ENCODE measurements at places on chromosomes 3 and 15.

- no peak for DNase-seq
These were observed 10.3 kb downstream of the BCL2A1 start for GRCh38 chr15:79960502-79961212.

- DNase-seq = no peak
These were observed 551.5 kb upstream of the AGTR1 start for GRCh38 chr3:148146241-148146640.

GRCh38 chr3:112390783-112391641, 58.1 kb downstream of the CD200 start:
- no peak for DNase-seq

- DNase-seq = no peak
These were observed 16.9 kb downstream of the ITIH3 start for GRCh38 chr3:52811452-52812011.

DNA sequence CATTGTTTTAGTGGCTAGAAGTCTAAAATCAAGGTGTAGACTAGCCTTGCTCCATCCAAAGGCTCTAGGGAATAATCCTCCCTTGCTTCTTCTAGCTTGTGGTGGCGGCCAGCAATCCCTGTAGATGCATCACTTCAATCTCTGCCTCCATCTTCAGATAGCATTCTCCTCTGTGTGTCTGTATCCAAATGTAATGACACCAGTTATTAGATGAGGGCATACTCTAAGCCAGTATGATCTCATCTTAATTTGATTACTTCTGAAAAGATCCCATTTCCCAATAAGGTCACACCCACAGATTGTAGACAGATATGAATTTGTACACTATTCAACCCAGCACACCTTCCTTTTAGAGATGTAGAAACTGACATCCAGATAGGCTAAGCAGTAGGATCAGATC, 334.5 kb upstream of the KCNMB2 start:
- no peak for DNase-seq

DNA sequence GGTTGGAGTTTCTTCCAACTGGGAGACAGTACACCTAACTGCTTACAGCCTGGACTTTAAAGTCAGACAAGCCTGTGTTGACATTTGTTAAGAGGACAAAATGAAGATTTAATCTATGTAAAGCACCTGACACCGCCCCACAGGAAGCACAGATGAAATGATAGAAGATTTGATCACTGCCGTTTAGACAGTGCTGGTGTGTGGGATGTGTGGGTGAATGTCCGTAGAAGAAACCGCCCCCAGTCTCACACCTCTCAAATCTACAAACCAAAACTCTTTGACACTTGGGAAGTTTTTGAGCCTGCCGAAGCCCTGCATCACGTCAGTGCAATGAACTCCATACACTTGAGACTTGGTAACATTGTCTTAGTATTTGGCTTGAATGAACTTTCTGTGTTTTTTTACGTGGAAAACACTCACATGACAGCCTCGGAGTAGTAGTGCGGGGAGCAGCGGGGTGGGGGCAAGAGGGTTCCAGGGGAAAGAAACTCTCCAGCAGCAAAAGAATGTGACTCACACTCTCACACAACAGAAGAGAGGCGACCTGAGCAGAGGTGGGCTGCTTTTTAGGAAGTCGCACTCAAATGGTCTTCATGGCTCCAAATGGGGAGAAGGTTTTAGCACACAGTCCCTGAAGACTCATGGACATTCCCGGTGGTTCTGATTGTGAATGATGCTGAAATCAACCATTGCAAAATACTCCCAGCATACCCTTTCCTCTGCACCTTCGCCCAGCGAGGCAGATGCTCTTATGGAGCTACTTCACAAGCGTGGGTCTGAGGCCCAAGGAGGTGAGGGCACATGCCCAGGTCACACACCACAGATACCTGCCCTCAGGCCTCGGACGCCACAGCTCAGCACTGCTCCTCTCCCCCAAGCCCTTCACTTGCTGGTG, 79.2 kb downstream of the SRGAP3 start:
- peak; percentile 6 for DNase-seq

GRCh38 chr15:23472033-23472432, 25.0 kb upstream of the GOLGA6L2 start:
- DNase-seq = no peak

DNA sequence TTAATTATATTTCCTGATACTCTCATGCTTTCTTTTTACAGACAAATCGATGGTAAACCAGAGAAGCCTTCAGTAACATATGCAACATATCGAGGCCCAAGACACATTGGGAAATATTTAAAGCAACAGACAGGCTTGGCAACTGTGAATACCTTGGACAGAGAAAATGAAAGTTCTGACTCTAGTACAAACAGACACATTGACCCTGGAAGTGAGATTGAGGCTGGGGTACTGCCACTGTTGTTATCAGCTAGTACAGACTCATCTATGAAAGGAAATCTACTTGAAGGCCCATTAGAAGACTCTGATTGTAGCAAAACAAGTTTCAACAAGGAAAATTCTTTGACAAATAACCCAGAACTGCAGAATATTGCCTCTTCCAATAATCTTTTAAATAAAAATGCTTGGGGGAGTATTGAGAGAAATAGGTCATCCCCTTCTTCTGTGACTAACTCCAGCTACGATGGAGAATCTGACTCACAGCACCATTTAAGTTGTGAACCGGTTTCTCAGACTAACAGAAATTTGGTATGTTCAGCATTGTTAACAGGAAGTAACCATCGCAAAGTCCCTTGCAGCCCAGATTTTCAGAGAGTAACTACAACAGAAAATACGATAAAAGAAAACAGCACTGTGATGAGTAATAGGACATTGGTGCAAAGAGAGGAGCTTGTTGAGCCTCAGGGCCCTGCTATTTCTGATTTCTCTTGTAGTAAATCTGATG, 50.2 kb downstream of the CRYBG3 start:
- peak; percentile 52 for DNase-seq

DNA sequence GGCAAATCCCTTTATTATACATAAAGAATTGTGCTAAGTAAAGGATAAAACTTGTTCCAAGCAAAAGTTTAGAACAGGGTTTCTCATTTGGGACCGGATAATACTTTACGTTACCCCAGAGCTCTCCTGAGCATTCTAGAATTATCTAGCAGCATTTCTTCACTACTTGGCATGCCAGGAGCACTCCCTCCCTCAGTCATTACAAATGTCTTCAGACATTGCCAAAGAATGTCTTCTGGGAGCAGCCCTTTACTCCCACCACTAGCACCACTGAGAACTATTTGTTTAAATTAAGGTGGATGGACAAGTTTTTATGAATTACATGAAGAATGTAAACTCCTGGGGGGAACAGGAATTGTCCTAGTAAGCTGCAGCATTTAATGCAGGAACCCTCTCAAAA, 516.4 kb downstream of the GBE1 start:
- no peak for DNase-seq

DNA sequence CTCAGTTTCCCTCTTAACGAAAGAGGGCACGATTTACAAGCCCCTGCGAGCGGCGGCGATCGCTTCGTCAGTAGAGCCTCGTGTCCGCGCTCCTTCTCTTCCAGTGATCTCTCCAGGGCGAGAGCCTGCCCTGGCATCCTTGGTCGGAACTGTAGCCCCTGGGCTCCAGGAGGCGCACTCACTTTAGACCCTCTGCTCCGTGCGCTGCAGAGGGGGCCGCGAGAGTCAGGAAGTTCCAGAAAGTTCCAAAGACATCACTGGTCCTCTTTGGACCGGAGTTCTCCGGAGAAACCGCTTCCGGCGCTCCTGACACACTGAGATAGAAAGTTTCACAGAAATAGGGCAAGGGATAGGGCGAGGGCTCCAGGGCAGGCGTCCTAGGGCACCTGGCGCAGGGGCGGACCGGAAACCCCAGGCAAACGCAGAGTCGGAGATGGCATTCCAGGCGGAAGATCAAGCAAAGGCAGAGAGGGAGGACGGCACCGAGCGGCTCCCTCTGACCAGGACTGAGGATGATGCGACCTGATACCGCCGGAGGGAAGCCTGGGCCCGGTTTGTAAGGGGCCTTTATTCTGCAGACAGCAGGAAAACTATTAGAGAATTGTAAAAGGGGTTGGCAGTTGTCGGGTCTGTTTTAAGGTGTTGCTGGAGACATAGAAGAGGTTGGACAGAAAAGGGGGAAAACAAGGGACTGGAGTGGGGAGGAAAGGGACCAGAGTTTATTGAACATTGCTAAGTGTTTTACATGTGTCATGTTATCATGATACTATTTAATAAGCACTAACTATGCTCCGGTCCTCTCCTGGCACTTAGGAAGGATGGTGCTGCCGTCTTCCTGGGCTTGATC, 1.3 kb upstream of the CPEB1 start:
- DNase-seq = no peak

DNA sequence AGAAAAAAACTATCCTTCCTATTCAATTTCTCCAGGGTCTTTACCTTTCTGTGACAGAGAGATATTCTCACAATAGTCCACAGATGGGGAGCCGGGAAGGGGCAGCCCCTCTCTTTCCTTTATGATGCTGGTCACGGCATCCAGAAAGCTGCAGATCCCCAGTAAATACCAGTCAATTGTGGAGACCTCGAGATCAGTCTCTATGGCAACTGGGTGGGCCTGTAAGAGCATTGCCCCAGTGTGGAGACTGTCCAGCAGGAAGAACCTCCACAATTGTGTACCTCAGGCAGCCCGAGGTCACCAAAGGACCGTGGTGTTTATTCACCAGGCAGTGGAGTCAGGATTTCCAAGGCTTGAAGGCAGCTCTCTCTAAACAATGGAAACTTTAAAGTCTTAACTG, 291.2 kb downstream of the NTRK3 start:
- DNase-seq = no peak

DNA sequence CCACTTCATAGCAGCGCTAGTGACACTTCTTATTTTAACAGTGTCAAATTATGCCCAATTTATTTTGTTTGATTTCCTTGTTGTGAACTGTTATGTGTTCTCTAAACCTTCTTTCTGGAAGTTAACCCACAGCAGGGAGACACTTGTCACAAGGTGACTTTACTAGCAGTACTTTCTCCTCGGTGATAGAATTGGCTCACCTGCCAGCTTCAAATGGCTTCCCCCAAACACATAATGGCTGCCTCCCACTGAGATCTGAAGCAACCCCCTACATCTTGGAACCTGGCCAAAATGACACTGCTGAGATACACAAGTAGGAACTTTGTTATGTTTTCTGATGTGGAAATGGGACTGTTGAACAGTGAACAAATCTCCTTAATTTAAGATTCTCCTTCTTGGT, 238.8 kb upstream of the DPH6 start:
- DNase-seq = no peak

DNA sequence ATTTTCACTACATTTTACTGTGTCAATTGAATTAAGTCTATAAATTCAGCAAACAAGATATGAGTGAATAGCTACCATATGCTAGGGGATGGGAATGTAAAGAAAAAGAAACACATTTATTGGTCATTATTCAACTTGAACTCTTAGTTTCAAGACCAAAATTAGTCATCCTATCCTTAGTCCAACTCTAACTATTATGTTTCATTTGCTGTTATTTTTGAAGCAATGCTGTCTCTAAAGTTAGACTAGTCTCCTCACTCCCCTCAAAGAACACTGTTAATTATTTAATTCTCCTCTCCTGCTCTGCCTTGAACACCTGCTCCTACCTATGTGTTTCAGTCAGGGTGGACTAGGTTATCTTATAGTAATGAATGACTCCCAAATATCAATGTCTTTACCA, 920.9 kb downstream of the TUSC7 start:
- DNase-seq = no peak

- no peak for DNase-seq
These were observed 77.2 kb downstream of the CEMIP start for GRCh38 chr15:80856400-80856799.

DNA sequence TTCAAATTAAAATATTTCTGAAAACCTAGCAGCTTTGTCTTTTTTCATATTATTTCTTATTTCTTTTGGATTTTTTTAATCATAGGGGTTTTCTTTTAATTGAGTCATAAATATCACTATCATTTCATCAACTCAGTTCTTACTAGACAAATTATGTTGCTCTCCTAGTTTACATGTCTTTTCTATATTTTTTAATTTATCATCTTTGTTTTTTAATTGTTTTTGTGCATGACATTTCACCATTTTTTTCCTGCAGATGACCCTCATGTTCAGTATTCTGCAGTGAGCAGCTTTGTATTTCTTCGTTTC, 89.9 kb downstream of the RASA2 start:
- DNase-seq = no peak

DNA sequence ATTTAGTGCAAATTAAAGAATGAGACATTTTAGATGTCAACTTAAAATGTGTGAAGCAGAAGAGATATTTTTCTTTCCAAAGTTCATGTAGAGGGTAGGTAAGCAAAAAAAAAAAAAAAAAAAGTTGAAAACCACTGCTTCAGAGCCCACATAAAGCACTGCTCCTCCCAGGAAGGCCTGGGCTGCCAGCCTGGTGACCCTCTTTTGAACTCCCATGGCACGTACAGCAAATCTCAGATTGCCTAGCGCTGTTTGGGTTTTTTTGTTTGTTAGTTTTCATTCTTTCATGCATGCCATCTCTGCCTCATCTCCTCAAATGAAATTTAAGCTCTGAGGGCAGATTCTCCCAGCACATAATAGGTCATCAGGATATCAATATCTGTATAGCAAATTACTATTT, 120.1 kb downstream of the SRGAP3 start:
- no peak for DNase-seq

- DNase-seq = no peak
These were observed 16.5 kb upstream of the CFAP161 start for GRCh38 chr15:81117581-81117980.

DNA sequence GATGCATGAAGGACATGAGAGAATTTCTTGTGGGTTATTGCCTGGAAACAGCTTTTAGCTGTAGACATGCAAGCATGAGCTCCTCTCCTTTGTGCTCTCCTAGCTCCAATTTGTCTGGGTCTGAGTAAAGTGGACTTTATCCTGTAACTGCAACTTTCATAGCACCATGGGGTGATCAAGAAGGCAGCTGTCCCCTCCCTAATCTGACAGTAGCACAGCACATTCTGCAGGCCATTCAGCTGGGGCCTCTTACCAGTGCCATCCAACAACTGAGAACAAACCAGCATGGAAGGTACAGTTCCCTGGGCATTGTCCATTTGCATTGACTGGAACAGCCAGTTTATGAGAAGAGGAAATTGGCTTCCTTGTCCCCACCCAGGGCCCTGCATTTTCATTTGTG, 7.7 kb upstream of the RAB27A start:
- no peak for DNase-seq

- peak; percentile 51 for DNase-seq
These were observed 35.3 kb downstream of the CAPN7 start for GRCh38 chr3:15241341-15241740.

All from stimulated activated CD4-positive, alpha-beta T cell treated with anti-CD3 and anti-CD28 coated beads, Interleukin-4, amount 100 ng/mL, for 24 hours (primary cell).